Activated CD4-positive, alpha-beta T cell treated with anti-CD3 and anti-CD28 coated beads, Interleukin-10, Interleukin-2, amounts not matched to agents 100 ng/mL and 50 ng/mL, durations not matched to agents 16 hours and 8 hours (primary cell): ENCODE measurements at places on chromosomes 6 and 20.
A peak's percentile ranks its signal among the peaks of the same experiment; 100 is the strongest.

- no peak for DNase-seq
These were observed 45.4 kb upstream of the AIG1 start for GRCh38 chr6:143015300-143015706.

DNA sequence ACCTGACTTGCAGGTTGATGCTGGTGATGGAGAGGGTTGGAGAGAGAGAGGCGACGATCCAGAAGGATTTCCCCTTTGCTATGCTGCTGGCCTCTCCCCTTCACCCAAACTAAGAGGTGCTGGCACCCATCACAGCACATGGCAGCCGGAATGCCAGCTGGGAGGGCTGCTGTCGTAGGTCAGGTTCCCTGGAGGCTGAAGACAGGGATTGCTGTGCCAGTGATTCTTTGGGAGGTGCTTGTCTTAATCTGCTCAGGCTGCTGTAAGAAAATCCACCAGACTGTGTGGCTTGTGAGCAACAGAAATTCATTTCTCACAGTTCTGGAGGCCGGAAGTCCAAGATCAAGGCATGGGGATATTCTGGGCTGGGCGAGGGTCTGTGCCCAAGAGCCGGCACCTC lies 4.4 kb upstream of the ARFGAP1 start:
- no peak for DNase-seq

- no peak for DNase-seq
These were observed 4.4 kb downstream of the OSER1 start for GRCh38 chr20:44206132-44206531.

DNA sequence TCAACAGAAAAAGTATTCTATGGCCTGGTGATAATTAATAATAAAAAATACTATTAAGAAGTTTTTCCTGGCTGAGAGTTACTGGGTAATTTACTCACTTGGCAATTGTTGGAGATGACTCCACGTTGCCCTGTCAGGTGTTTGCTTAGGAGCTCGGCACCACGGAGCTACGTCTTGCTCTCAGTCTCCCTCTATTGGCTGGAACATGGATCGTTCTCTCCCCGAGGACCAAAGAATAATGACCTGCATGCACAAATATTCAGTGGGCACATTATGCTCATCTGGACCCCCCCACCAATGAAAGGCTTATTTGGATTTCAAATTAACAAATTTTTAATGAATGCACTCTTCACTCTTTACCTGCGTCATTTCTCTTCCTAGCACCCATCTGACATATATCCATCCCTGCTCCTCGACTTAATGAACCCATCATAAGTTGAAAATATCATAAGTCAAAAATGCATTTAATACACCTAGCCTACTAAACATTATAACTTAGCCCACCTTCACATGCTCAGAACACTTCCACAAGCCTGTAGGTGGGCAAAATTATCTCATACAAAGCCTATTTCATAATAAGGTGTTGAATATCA lies 71.0 kb upstream of the CD83 start:
- peak; percentile 58 for DNase-seq

DNA sequence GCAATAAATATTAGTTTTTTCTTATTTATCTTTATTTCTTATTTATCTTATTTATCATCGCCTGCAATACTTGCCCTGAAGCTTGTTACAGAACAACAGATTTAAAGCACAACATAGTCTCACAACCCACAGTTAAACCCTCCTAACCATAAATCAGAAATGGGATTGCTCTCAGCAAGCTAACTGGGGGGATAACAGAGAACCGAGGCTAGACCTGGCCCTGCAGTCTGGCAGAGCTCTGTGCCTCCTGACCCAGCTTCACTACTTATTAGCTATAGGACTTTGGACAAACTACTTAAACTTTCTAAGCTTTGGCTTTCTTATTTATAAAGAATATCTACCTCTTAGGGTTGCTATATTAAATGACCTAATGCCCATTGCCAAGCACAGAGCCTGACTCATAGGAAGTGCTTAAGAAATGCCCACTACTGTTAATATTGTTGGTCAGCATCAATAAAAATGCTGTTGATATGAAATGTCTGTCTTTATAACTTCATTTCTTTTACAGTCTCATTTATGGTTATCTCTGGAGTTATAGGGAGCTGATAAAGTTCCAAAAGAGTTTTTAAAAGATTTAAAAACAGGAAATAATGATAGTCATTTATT lies 87.9 kb upstream of the BEND6 start:
- no peak for DNase-seq

DNA sequence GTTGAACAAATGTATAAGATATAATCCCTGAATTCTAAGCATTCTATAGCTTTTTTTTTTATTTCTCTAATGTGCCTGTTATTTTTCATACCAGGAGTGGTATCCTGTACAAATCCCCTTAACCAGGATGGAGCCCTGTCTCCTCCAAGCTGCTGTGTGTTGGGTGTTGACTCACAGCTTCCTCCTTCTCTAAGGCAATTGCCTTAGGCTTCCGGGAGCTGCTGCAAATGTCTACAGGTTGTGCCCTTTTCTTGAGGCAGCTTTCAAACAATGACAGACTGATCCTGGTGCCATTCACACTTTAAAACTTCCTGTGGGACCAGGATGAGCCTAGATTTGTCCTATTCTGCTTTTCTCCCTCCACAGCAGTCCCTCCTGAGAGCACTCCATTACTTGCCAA lies 173.2 kb downstream of the BTBD3 start:
- DNase-seq = no peak

- DNase-seq = peak; percentile 56
These were observed 9.2 kb downstream of the ATG5 start for GRCh38 chr6:106316375-106316766.
